ENCODE measurements at places on chromosomes 4 and X. TPM values are rescaled to one million over a fixed set of nuclear protein-coding genes. Genes with fewer than 3 reads are reported as not detected.

PAK3 gene
- 0.33 TPM for polyA plus RNA-seq

PCDH18 gene
- 28.7 TPM for polyA plus RNA-seq

DUSP9 gene
- 1.2 TPM for polyA plus RNA-seq

SYTL5 gene
- 0.22 TPM for polyA plus RNA-seq

SSX2B gene
- not detected for polyA plus RNA-seq

ZNF732 gene
- 0.19 TPM for polyA plus RNA-seq

TENM3 gene
- polyA plus RNA-seq: 2.8 TPM

LRCH2 gene
- polyA plus RNA-seq: 8.6 TPM

TTC29 gene
- polyA plus RNA-seq: not detected

PAGE5 gene
- not detected for polyA plus RNA-seq

OPN1MW3 gene
- not detected for polyA plus RNA-seq

RIPPLY1 gene
- not detected for polyA plus RNA-seq

KIAA0232 gene
- polyA plus RNA-seq: 18.8 TPM

FHL1 gene
- polyA plus RNA-seq: 736 TPM

TMPRSS11F gene
- polyA plus RNA-seq: not detected

RPS6KA6 gene
- polyA plus RNA-seq: 1.4 TPM

SERTM2 gene
- polyA plus RNA-seq: 0.16 TPM
